ENCODE measurements at places on chromosomes 4 and X.

DNA sequence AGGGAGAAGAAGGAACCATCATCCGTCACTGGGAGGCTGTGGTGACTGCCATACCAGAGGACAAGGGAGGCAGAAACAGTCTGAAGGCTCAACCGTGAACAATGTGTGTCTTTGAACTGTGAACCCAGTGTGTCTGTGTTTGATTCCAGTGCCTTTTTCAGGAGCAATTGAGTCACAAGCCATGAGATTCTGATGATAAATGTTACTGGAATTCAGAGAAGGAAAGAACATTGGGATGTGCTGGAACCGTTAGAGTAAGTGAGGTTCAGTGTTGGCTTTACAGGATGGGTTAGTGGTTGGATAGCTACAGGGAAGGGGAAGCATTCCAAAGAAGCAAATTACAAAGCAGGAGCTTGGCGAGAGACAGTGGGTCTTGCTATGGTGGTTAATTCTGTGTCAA is 464.4 kb downstream of the TRIML1 start:
- DNase-seq, result no peak

DNA sequence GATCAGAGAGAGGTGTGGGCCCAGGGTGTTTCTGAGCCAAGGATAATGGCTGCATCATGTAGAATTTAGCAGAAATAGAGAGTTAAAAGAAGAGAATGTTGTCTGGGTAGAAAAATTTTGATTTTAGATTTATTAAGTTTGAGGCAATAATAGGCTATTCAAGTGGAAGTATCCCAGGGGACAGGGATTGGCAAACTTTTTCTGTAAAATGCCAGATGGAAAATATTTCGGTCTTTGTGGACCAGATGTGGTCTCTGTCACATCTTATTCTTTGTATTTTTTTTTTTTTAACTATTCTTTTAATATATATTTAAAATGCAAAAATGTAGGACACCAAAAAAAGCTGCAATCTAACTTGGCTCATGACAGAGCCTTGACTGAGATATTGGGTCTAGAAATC is 33.1 kb downstream of the IL15 start:
- DNase-seq, result no peak

GRCh38 chr4:181264893-181265292 is 978.3 kb upstream of the TENM3 start:
- no peak for DNase-seq

- no peak for DNase-seq
Observed at GRCh38 chr4:142282870-142283431, 563.1 kb downstream of the INPP4B start.

GRCh38 chr4:48683784-48684666 is 96.1 kb downstream of the FRYL start:
- DNase-seq, result no peak

DNA sequence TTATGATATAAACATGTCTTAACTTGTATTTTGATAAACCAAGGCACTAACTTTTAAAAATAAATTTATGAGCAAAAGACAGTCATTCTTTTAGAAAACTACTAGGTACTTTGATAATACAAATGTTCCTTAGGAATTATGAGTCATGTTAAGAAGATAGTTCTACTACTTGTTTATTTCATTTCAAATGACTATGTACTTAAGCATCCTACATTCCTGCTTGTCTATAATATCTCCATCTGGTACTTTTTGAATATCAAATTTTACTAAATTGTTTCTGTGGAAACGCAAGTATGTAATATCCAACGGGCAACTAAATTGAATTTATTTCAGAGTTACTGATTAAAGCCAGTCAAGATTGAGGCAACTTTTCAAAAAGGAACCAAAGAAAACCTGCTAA is 61.8 kb downstream of the CAMK2D start:
- no peak for DNase-seq

GRCh38 chrX:13109817-13110216 is 65.4 kb upstream of the FAM9C start:
- DNase-seq, result no peak

GRCh38 chr4:41432881-41433280 is 105.1 kb upstream of the LIMCH1 start:
- DNase-seq, result no peak

GRCh38 chr4:38577462-38577861 is 86.5 kb upstream of the KLF3 start:
- DNase-seq, result no peak

GRCh38 chrX:151753313-151754046 is 18.9 kb downstream of the CNGA2 start:
- DNase-seq, result peak; percentile 19

GRCh38 chrX:122115604-122116003 is 1068.2 kb downstream of the GLUD2 start:
- DNase-seq, result no peak

DNA sequence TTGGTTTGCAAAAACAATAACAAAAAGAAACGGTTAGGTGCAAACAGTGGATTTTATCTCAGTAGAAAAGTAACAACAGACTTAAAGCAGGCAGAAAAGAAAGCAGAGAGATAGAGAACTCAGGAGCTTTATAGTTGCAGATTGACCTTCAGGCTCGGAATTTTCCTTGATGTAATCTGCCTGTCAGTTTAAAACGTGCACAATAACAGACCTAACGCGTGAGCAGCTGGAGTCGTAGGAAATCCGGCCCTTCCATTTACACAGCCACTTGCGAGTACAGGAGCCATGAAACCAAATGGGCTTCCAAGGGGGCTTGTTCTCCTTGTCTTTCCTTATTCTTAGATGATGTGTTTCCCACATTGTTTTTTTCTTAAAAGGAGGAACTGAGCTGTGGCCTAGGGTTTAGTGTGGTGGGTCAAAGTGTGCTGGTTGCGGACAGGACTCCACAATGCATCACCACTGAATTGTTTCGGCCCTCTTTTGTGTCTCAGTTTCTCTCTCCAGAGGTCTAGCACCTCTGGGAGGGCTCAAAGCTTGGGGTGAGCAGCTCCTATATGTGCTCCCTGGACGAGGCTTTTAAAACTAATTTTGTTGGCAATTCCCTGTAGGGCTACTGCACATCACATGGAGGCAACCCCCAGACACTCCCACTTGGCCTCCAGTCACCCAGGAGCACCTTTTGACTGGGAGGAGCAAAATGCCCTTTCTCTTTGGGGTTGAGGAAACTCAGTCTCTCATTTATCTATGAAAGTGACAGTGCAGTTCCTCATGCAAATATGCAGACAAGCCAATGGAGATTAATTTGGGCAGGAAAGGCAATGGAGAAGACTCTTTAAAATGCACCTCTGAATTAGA is 13.9 kb upstream of the MPP1 start:
- no peak for DNase-seq

DNA sequence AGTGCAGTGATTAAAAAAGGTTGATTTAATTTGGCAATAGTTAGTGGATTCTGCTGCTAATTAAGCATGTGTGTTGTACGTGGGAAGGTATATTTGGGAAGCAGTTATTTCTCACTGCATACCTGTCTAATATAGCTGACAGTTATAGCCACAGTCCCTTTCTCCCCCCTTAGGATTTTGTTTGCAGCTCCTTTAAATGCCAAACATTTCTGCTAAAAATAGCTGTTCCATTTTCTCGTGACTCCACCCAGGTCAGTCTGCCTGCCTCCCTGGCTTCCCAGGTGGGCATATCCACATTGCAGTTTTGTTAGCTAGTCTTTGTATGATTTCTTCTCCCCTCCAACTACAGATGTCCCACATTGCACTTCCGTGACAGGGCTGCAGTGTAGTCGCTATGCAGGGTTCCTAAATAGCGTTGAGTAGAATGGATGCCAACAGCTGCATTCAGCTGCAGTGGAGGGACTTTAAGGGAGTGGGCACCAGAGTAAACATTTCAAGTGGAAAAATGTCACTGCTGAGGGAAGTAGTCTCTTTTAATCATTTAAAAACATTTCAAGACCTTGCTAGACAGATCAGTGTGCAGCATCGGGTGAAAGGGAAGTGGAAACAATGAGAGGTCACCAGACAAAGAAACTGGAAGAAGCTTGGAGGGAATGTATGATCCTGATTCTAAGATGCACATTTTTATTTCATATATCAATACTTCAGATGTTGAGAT is 326.3 kb downstream of the RAPGEF2 start:
- DNase-seq, result no peak

- DNase-seq, result no peak
Observed at GRCh38 chr4:109816082-109816442, 500 bp downstream of the GAR1 start.

GRCh38 chrX:37679888-37680287 is 5.7 kb upstream of the XK start:
- no peak for DNase-seq

GRCh38 chr4:151567056-151567455 is 158.1 kb downstream of the FHIP1A start:
- DNase-seq, result no peak

GRCh38 chrX:45849261-45849862 is 648.7 kb upstream of the DIPK2B start:
- DNase-seq, result no peak

GRCh38 chrX:107551546-107551945 is 76.8 kb upstream of the PRPS1 start:
- DNase-seq, result no peak

- DNase-seq, result no peak
Observed at GRCh38 chrX:119640731-119641170, 34.5 kb upstream of the NKRF start.

DNA sequence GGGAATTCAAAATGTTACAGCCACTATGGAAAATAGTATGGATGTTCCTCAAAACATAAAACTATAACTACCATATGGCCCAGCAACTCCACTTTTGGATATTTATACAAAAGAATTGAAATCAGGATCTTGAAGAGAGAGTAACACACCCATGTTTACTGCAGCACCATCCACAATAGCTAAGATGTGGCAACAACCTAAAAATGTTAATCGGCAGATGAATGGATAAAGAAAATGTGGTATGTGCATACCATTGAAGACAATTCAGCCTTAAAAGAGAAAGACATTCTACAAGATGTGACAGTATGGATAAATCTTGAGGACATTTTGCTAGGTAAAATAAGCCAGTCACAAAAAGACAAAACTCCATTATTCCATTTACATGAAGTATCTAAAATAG is 171.9 kb downstream of the DCHS2 start:
- DNase-seq, result no peak

DNA sequence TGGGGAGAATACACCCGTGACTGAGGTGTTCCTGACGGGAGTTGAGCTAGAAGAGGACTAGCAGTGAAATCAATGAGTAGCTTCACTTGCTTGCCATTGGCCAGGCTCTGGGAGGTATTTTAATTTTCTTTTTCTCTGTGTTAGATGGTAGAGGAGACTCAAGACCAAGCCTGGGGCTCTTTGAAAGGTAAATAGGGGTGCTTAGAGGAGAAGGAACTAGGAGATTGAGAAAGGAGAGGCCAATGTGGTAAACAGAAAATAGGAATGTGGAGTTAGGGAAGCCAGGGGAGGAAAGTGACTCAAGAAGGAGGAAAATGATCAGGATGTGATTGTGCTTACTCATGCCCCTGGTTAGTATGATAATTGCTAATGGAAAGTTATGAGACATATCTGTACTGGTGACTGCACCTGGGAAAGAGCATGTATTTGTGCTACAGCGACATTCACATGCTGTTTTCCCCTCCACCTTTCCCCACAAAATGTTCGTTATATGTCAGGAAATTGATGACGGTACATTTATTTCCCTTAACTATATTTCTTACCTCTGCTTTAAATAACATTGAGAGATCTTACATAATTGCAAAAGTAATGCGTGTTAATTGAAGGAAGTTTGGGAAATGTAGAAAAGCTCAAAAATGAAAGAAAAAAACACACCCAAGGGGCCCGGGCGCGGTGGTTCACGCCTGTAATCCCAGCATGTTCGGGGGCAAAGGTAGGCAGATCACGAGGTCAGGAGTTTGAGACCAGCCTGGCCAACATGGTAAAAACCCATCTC is 16.9 kb upstream of the LRBA start:
- DNase-seq, result no peak
